ENCODE measurements at places on chromosomes 11 and 22.

DNA sequence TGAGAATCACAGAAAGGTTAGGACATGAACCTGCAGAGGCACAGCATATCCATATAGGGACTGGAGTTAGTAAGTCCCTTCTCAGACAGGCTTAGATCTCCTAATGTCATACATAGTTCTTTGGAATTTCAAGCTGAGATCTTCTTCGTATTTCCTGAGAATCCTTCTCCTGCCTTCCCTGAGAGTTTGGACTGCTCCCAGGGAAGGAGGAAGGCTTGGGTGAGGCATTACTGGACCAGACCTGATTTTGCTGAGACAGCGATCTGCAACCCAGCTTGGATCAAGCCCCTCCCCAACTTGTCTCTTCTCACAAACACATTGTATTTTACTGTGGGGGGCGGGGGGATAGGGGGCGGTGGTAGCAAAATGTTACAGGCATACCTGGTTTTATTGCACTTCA, 108.5 kb downstream of the TSPAN18 start:
- no peak for DNase-seq

- DNase-seq = peak; percentile 64
These were observed 4.1 kb downstream of the TRABD start for GRCh38 chr22:50189849-50190181.

GRCh38 chr11:9972989-9973388, 309.1 kb downstream of the SWAP70 start:
- peak; percentile 2 for DNase-seq

DNA sequence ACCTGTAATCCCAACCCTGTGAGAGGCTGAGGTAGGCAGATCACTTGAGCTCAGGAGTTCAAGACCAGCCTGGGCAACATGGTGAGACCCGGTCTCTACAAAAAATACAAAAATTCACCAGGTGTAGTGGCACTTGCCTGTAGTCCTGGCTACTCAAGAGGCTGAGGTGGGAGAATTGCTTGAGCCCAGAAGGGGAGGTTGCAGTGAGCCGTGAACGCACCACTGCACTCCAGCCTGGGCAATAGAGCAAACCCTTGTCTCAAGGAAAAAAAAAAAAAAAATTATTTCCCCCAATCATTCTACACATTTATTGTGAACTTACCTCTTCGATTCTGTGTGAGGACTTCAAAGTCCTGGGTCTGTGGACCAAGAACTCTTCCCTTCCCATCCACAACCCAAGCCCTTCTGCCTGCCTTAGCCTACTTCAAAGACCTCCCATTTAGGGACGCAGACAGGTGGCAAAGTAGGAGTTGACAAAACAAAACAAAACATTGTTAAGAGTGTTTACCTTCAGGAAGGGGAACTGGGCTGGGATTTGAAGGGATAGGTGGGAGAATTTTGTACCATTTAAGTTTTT, 3.8 kb upstream of the WEE1 start:
- DNase-seq = no peak

- DNase-seq = peak; percentile 4
These were observed 29.7 kb upstream of the IGLL5 start for GRCh38 chr22:22857607-22858558.

DNA sequence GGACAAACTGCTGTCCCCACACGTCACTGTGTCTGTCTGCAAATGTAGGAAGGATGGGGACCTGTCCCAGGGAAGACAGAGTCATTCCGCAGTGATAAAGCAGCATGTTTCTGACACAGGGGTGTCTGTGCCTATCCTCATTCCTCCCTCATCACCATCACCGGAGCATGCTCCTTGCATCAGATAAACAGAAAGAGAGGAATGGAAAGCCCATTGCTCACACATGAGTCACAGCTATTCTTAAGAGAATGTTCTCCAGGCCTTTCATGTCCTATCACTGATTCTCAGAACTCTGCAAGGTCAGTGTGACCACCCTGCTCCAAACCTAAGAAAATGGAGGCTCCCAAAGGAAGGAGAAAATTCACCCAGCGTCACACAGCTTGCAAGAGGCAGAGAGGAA, 38.9 kb downstream of the ZNF195 start:
- no peak for DNase-seq

GRCh38 chr11:113448316-113448677, 26.9 kb downstream of the DRD2 start:
- DNase-seq = no peak

DNA sequence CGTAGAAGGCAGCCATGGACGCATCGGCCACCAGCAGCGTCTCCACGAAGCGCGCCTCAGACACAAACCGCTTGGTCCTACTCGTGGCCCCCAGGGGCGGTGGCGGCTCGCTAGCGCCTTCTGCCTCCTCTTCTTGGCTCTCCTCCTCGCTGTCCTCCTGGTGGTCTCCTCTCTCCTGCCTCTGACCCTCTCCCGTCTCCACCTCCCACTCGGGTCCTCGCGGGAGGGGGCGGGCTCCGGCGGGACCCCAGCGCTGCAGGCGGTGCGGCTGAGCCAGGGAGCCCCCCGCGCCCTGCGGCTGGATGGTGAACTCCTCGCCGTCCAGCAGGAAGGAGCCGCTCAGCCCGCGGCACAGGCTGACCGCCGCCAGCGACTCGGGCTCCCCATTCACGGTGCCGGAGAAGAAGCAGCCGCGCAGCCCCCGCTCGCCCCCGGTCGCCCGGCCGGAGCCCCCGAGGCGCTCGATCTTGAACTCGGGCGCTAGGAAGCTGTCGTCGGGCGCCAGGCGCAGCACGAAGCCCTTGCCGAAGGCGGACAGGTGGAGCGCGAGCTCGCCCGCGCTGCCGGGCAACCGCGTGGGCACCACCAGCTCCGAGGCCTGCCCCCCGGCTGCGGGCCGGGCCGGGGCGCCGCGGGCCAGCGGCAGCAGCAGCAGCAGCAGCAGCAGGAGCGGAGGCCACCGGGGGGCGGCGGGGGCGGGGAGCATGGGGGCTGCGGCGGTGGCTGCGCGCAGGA, 661 bp downstream of the ADAMTS8 start:
- DNase-seq = no peak

- no peak for DNase-seq
These were observed 679.1 kb downstream of the DLG2 start for GRCh38 chr11:84947970-84948580.

DNA sequence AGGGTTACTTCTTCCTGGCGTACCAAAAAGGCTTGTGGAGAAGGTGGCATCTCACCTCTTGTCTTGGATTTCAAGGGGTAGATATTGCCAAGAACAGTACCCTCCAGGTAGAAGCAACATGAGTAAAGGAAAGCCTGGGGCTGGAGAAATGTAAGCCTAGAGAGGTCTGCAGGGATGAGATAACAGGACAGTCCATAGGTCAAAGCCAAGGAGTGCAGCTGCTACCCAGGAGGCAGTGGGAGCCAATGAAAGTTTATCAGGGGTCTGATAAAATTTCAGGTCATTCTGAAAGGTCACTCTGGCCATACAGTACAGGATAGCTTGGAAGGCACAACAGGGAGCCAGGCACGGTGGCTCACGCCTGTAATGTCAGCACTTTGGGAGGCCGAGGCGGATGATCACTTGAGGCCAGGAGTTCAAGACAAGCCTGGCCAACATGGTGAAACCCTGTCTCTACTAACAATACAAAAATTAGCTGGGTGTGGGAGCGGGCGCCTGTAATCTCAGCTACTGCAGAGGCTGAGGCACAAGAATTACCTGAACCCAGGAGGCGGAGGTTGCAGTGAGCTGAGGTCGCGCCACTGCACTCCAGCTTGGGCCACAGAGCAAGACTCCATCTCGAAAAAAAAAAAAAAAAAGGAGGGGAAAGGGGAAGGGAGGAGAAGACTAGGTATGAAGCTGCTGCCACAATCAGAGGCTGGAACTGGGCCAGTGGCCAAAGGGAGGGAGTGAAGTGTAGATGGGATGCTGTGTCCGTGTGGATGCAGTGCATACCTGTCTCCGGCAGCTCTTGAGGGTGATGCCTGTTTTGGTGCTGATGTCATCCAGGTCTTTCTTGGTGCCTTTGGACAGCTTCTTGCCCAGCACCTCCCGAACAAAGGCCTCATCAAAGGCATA, 1.2 kb downstream of the FIBP start:
- no peak for DNase-seq

GRCh38 chr11:29125606-29126005, 891.2 kb downstream of the KCNA4 start:
- DNase-seq = no peak

GRCh38 chr11:42239188-42239587, 779.7 kb upstream of the LRRC4C start:
- no peak for DNase-seq

GRCh38 chr11:1743585-1744136, 6.7 kb downstream of the IFITM10 start:
- no peak for DNase-seq

DNA sequence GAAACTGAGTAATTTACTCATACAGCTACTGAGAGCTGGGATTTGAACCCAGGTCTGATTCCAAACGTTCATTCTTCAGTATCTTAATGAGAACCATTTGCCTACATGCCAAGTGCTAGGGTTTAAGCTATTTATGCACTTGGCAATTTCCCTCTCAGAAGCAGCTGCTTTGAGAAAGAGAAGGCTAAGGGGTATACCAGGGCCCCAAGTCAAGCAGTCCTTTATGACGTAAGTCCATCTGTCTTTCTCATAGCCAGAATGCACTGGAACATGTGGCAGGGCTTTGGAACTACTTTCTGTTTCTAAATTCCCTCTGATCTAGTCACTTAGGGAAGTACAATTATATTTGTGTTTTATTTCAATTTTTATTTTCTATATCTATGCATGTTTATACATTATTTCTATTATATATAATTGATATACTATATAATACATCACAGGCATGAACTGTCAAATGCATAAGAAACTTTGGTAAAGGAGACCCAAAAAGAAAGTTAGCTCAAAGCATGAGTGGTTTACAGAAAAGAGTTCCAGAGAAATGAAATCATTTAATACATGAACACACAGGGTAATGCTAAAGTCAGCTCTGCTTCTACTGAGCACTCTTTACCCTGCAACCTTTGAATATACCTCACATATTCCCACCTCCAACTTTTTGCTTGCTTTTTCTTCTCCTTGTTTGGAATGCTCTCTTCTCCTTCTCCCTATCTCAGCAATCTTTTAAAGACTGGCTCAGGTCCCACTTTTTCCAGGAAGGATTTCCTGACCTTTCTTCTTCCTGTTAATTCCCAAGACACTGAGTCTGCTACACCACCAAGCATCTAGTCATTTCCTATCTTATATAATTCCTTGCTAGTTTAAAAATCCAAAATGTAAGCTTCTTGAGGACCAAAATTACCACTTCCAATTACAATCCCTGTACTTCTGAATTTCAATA, 80.5 kb upstream of the GDPD4 start:
- no peak for DNase-seq
